ENCODE measurements at places on chromosomes 6 and 20.

GRCh38 chr6:135088818-135089809 is 34.5 kb upstream of the HBS1L start:
- peak; percentile 82 for ATAC-seq

- no peak for ATAC-seq
Measured at GRCh38 chr6:129111853-129112252, 228.9 kb downstream of the LAMA2 start.

- ATAC-seq, result no peak
Measured at GRCh38 chr6:129015721-129016120, 132.8 kb downstream of the LAMA2 start.

GRCh38 chr6:33959661-33960344 is 156.0 kb upstream of the MLN start:
- ATAC-seq, result no peak

GRCh38 chr6:148074738-148075137 is 267.9 kb upstream of the SASH1 start:
- no peak for ATAC-seq

GRCh38 chr20:38640521-38640920 is 38.9 kb downstream of the ARHGAP40 start:
- peak; percentile 93 for ATAC-seq

DNA sequence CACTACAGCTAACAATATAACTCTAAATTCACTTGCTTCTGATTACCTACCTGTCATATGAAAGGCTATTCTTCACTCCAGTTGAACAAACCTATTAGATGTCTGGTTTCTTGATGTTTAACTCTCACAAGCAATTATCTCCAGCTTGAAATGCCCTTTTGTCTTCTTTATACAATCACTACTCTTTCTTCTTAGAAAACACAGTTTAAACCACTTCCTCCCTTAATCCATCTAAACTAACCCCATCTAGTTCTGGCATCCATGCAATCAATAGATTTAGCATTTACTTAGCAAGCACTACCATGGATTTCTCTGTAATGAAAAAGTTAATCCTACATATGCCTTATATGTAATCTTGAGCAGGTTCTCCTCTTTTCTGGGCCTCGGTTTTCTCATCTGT is 127.3 kb downstream of the ATXN1 start:
- ATAC-seq, result no peak

DNA sequence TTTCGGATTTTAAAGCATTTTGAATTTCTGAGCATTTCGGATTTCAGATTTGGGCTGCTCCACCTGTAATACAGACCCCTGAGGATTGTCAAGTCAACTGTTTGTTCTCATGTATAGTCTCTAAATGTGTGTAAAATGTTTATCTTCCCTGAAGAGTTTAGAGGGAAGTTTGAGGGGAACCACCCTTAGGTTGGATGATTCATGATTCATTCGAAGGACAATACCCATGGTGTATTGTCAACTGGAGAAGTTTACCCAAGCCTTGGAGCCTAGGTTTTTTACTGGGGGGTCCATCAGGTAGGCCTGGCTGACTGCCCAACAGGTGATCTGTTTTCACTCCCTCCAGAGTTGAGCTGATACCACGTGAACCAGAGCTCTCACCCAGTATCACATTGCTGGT is 18.9 kb downstream of the GSTA4 start:
- no peak for ATAC-seq

- ATAC-seq, result no peak
Measured at GRCh38 chr6:116409756-116410155, 39.0 kb downstream of the DSE start.

DNA sequence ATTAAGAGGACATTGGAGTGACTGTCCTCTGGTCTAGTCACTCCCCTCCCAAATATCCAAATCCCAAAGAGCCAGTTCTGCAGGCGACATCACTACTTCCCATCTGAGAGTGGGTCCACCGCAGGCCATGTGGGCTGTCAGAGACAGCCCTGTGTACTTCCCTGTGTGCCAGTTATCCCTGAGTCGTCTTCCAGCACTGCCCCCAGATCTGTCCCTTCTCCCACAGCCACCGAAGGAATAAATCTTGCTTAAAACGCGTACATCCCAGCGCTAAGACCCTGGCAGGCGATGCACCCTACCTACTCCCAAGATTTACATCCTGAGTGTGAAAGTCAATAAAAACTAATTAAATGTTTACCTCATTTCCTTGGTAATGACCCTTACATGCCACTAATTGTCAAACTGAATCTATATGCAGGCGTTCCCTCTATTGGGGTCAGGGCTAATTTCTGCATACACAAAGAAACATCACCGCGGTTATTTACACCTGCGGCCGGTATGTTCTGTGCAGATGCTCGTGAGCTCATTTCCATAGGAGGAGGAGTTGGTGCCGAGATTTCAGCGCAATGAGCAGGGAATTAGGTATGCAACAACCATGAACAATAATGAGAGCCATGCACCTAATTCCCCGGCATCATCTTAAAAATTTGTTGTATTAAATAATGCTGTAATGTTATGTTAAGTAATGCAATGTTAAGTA is 31.3 kb upstream of the CDH4 start:
- no peak for ATAC-seq

- peak; percentile 44 for ATAC-seq
Measured at GRCh38 chr20:59749301-59749700, 145.0 kb downstream of the PHACTR3 start.

GRCh38 chr20:59308493-59309201 is 8.2 kb downstream of the EDN3 start:
- ATAC-seq, result no peak

Data from motor neuron (in vitro differentiated cells).